ENCODE measurements at places on chromosomes 1 and 21.
A peak's percentile ranks its signal among the peaks of the same experiment; 100 is the strongest.

- DNase-seq: no peak
Measured at GRCh38 chr1:3470650-3471355, 16.3 kb downstream of the ARHGEF16 start.

GRCh38 chr1:230750986-230751625 lies 3.9 kb downstream of the CAPN9 start:
- no peak for DNase-seq

- DNase-seq: no peak
Measured at GRCh38 chr1:210230149-210230695, 2.4 kb upstream of the SERTAD4 start.

GRCh38 chr1:22702296-22703085 lies 8.1 kb upstream of the EPHB2 start:
- DNase-seq: no peak

- DNase-seq: no peak
Measured at GRCh38 chr21:39313042-39313570, 326 bp downstream of the BRWD1 start.

DNA sequence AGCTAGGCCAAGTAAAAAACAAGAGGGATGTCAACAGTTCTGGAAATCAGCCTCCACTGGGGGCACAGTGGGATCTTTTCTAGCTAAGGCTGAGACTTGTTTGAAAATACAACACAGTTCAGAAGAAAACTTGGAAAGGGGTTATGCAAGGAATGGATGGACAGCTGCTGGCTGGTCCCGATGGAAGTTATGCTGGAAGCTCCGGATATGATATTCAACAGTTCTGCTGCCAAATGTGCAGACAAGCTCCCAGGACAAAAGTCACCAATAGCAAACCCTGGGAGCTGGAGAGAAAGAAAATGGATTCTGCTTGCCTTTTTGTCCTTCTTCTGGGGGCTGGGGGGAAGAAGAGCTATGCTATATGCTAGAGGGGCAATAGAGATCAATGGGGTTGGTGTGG lies 14.3 kb downstream of the LMX1A start:
- DNase-seq: no peak

DNA sequence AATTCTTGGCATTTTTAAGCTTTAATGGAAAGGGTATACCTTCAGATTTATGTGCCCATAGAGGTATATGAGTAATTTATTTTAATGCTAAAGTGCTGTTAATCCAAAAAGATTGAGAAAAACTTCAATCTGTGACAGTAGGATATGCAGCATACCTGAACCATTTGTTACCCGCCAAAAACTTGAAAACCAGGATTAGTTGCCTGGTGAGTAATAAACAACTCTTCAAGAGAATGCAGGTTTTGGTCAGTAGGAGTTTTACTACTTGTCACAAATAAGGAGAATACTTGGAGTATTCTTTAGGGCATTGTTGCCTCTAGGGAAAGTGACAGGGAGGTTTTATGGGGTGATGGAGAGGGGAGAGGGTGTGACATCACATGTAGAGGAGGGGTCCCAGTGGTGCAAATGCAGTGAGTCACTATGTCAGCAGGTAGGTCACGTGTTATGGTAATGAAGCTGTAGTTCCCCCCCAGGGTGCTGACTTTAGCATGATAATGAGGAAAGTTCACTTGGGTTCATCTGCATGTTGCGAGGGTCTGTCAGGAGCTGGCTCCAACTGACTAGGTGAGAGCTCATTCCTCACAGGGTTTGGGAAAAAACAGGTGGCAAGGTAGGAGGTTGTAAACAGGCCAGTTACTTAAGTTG lies 23.1 kb downstream of the USP25 start:
- no peak for DNase-seq

DNA sequence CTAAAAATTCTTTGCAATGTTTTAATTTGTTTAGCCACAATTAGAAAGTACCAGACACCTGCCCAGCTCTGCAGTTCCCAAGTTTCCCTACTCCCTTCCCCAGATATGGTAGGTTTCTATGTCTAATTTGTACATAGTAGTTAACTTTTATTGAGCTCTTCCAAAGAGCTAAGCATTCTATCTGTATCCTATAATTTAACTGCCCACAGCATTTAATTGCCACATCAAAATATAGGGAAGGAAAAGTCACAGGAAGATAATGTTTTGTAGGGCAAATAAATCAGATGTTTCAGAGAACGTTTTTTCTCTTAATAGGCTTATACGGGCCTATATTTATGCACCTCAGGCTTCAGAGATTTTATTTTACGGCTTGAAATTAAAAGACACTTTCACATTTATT lies 15.7 kb upstream of the FMO3 start:
- no peak for DNase-seq

DNA sequence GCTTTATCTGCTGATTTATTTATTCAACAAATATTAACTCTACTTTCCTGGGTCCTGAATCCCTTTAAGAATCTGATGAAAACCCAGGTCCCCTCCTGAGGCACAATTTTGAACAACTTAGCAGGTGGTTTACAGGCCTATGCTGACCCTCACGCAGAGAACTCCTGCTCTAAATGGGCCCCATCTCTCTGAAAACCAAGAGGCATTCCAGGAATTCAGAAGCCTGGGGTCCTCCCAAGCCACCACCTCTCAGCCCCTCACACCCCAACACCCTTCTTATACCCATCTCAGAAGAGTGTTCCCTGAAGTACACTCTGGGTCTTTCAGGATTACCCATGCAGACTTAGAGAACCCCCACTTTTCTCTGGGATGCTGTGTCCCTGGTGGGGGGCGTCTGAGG lies 34.5 kb downstream of the LHX4 start:
- no peak for DNase-seq

DNA sequence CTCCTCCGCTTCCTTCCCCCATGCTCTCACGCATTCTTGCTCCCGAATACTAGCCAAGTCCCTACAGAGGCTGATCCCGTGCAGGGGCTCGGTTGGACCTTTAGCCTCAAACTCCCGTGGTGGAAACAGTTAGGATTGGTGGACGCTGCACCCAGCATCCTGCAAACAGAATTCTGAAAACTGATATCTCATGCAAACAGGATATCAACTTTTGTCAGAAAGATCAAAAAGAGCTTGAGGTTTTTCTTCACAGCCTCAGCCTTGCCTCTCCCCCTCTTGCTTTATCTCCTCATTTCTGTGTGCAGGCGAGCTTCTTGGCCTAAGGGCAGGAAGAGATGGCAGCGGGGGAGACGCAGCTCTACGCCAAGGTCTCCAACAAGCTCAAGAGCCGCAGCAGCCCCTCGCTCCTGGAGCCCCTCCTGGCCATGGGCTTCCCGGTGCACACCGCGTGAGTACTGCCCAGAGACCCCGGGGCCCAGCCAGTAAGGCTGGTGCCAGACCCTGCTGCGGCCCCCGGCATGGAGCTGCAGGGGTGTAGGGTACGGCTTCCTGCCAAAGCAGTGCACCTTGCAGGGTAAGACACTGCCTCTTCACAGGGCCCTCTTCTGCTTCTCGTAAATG lies at the start of gene UBASH3A:
TSS of gene UBASH3A (plus strand) at position 292 of the 621 bp plus-strand sequence. CDS start at position 336, 44 bp downstream.
- DNase-seq: no peak

- DNase-seq: peak; percentile 82
Measured at GRCh38 chr1:186958520-186958919, 129.8 kb downstream of the PLA2G4A start.

GRCh38 chr1:247386217-247386616 lies 29.8 kb upstream of the NLRP3 start:
- no peak for DNase-seq

GRCh38 chr1:31746687-31747086 lies 17.5 kb downstream of the ADGRB2 start:
- DNase-seq: no peak

GRCh38 chr1:240192851-240193250 lies 101.2 kb downstream of the FMN2 start:
- DNase-seq: no peak

GRCh38 chr1:227798078-227798802 lies 17.2 kb upstream of the PRSS38 start:
- no peak for DNase-seq

DNA sequence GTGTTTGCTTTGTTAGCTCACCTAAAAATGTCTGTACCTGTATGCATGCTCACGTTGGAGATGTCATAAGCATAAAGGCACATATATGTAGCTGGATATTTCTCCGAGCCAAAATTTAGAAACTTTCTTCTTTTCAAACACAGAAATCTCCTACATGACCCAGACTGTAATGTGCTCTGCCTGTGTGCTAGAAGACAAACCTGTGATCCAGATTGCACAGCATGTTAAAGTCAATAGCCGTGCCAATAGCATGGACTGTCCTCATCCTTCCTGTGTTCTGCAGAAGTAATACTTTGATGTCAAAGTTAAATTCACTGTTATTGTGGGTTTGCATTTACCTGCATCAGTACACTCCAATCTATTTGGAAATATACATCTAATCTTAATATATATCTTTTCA lies 346.2 kb upstream of the ZRANB2 start:
- DNase-seq: no peak

DNA sequence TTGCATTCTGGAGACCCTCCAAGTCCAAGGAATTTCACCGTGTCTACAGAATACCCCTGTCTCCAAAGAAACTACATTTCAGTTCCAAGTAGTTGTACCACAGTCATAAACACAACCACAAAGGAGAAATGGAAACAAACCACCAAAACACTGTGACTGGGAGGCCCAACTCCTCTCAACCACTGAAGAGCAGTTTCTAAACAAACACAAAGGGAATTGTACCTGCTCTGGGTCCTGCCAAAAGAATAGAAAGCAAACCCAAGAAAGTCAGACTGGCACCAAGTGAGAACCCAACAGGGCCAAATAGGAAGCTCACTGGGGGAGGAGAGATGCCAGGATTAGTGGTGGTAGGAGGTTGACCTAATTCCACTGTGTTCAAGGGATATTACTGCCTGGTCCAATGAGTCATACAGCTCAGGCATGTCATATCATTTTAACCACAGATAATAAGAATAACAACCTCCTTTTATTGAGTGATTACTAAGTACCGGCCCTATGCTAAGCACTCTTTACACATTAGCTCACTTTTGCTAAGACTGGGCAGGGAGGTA lies 123.9 kb upstream of the PPP2R5A start:
- peak; percentile 85 for DNase-seq

GRCh38 chr1:162193221-162193620 lies 123.7 kb downstream of the NOS1AP start:
- no peak for DNase-seq

- DNase-seq: no peak
Measured at GRCh38 chr1:233135833-233136232, 159.7 kb downstream of the PCNX2 start.

GRCh38 chr1:2115008-2115641 lies 64.9 kb downstream of the PRKCZ start:
- DNase-seq: no peak

GRCh38 chr1:172144445-172145061 lies 275.9 kb upstream of the C1orf105 start:
- DNase-seq: peak; percentile 97

GRCh38 chr1:155091071-155092051 lies 12.7 kb downstream of the EFNA3 start:
- DNase-seq: peak; percentile 35

DNA sequence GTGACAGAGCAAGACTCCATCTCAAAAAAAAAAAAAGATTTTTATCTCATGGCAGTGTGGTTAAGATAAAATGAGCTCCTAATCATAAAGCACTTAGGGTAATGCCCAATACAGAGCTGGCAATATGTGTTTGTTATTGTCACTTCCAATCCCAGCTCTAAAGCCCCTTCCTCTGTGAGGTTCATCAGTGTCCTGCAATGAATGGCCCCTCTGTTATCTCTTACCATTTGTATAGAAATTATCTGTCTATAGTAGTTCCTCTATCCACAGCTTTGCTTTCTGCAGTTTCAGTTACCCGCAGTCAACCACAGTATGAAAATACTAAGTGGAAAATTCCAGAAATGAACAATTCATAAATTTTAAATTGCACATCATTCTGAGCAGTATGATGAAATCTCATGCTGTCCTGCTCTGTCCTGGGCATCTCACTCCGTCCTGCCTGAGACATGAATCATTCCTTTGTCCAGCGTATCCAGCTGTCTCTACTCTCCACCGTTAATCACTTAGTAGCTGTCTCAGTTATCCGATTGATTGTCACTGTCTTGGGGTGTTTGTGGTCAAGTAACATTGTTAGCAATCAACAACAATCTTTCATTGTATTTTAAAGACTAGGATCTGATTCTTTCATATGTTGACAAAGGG lies 50.2 kb upstream of the DNAH14 start:
- peak; percentile 79 for DNase-seq

DNA sequence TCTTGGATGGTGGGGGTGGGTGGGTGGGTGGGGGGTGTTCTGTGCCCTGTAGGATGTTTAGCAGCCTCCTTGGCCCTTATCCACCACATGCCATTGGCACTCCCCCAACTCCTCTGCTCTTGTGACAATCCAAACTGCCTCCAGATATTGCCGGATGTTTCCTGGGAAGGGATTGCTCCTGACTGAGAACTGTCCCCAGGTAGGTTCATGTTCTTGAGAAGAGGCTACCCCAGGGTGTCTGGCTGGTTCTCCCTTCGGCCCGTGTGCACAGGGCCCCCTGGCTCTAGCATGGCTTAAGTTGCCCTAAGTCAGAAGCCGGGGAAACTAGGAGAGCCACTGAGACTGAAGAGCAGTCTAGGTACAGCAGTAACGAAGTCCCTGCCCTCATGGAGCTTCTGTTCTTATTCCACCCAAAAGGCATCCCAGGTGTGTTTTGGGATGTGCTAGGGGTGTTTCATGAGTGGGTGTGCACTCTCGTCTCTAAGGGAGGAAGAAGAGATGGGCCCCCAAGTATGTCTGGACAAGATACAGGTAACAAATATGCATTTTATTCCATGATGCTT lies 19.8 kb upstream of the THRAP3 start:
- no peak for DNase-seq

- peak; percentile 38 for DNase-seq
Measured at GRCh38 chr1:109912873-109913272, 2.2 kb downstream of the CSF1 start.

GRCh38 chr1:224959115-224959514 lies 29.6 kb downstream of the DNAH14 start:
- no peak for DNase-seq

- DNase-seq: no peak
Measured at GRCh38 chr1:15303935-15304334, 56.9 kb downstream of the FHAD1 start.

GRCh38 chr1:14039582-14040430 lies 339.8 kb downstream of the PRDM2 start:
- no peak for DNase-seq

DNA sequence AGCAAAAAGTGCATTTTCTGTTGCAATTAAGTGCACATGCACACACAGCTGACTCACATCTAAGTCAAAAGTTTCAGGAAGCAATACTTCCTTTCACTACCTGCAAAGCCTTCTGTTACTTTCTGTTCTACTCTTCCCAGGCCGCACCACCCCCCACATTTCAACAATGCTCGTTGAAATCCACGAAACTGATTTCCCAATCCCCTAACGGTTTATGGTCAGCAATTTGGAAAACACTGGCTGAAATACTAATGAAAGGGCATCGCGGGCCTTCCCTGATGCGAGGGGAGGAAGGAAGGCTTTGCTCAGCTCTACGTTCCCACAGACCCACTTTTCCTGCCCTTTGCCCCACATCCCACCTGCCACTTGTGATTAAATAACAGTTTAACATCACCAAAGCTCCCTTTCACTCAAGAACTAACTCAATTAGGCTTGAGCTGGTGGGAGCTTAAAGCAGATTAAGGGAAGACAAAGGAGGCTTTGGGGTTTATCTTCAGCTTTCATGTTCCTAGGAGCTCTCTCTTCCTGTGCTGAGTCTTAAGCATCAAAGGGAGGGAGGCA lies 243.2 kb upstream of the RAB4A start:
- DNase-seq: peak; percentile 1

- DNase-seq: peak; percentile 54
Measured at GRCh38 chr21:45033791-45034555, 40.4 kb upstream of the ADARB1 start.

- DNase-seq: no peak
Measured at GRCh38 chr1:244820131-244820530, 15.3 kb upstream of the COX20 start.
